CD4-positive, alpha-beta T cell treated with Interleukin-15 for 4 hours (primary cell): ENCODE measurements at places on chromosomes 6 and 20.
A peak's percentile ranks its signal among the peaks of the same experiment; 100 is the strongest.

DNA sequence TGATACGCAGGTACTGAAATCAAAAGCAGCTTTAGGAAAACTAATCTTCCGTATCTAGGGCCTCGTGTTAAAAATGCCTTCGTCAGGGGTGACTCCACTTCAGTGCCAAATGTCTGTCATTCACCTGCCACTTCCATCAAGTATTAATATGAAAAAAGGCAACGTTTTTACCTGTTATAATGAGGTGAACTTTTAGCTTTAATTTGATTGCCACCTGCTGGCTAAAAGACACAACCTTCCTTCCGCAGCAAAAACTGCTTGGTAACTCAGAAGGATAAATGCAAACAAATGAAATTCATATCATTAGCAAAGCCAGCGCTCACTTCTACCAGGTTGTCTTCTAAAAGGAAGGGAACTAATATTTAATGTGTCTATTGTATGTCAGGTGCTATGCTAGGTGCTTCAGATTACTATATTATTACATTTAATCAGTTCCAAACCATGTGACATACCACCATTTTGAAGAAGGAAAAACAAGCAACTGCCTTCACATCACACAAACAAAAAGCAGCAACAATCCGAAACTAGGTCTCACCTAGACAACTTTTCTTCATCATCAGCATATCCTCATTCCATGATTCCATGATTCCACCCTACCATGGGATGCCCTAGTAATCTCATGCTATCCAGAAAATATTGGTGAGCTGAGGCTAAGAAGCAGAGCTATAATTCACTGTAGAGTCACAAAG lies 20.6 kb upstream of the ARHGAP18 start:
- peak; percentile 66 for DNase-seq

- DNase-seq, result no peak
Measured at GRCh38 chr6:27541212-27541932, 68.5 kb upstream of the ZNF184 start.

- DNase-seq, result no peak
Measured at GRCh38 chr6:63574554-63574900, 2.2 kb downstream of the LOC128125822 start.

- no peak for DNase-seq
Measured at GRCh38 chr20:38141204-38141888, 23.7 kb downstream of the TGM2 start.

DNA sequence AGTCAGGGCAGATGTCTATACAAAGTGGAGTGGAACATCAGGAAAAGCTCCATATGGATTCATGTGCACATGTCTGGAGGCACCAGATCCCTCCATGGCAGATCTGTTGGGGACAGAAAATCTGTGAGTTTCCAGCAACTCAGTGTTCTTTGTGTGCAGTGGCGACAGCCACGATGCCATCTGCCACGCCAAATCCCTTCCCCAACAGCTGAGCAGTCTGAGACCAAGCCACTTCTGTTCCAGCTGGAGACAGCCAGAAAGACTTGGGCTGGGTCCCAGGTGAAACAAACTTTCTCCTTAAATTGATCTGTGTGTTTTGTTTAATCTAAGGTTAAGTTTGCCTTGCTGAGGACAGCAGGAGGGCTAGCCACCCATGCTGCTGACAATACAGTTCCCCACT lies 22.9 kb downstream of the FKBP1A start:
- DNase-seq, result no peak
